ENCODE measurements at places on chromosomes 11 and 22. TPM values are rescaled to one million over a fixed set of nuclear protein-coding genes. Genes with fewer than 3 reads are reported as not detected.

LYVE1 gene
- 106 TPM for total RNA-seq

CAPN5 gene
- total RNA-seq: 3.7 TPM

- no peak for DNase-seq
These were observed 33.9 kb upstream of the ARFGAP3 start for GRCh38 chr22:42891008-42891407.

PRDM10 gene
- 6.6 TPM for total RNA-seq

DNA sequence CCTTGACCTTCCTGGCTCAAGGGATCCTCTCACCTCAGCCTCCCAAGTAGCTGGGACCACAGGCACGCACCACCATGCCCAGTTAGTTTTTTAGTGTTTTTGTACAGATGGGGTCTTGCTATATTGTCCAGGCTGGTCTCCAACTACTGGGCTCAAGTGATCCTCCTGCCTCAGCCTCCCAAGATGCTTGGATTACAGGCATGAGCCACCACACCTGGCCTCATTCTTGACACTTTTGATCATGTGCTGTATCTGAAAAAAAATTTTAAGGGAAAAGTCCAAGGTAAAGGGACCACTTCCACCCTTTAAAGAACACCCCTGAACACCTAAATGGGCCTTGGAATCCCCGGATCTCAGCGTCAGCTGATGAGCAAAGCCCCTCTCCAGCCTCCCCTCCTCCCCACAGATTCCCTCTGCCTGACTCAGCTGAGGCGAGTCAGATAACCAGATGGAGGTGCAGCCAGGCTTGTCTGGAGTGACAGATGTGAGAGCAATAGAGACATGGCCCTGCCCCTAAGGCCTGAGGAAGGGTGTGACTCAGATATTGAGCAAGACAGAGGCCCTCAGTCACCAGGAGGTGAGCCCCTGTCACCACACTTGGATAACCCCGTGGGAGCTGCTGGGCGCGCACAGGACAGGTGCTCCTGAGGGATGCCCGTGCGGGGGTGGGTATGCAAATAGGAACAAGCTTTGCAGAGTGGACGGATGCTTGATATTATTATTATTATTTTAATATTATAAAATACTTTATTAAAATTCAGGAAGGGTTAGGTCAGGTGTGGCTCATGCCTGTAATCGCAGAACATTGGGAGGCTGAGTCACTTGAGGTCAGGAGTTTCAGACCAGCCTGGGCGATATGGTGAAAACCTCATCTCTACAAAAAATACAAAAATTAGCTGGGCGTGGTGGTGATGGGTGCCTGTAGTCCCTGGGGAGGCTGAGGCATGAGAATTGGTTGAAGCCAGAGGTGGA lies 5.0 kb upstream of the CCDC88B start:
- no peak for DNase-seq

DNA sequence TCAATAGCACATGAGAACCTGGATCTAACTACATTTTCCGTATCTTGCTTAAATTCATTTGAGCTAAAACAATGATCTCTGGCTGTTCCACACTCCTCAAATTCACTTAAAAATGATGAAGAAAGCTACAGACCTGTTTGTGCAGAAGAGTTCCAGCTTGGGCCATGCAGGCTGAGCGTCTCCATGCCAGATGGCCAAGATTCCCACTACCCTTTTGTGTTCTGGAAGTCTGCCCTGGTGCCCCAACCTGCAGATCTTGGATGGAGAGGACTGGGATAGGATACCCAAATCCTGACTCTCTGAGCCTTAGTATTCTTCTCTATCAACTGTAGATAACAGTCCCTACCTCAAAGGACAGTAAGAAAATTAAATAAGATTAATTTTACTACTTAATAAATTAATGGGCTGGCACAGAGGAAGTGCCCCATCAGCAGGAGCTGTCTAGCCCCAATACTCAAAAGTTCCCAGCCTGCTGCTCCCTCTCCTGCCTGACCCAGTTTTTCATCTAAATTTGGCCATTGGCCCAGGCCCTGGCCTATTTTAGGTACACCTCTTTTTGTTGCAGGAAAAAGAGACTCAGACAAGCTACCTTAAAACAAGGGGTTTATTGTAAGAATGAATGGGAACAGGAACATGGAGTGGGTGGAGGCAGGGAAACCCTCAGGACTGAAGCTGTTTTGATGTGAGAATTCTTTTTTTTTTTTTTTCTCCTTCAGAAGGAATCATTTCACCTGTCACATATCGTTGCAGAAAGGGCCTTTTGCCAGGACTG lies 81.4 kb upstream of the GRK3 start:
- DNase-seq: no peak
